Fibroblast of skin of right quadriceps (primary cell): ENCODE measurements at places on chromosomes 5 and 9.

GRCh38 chr9:130330202-130330862, 64.8 kb downstream of the HMCN2 start:
- DNase-seq = no peak

GRCh38 chr5:1831257-1831656, 30.1 kb downstream of the NDUFS6 start:
- DNase-seq = no peak

DNA sequence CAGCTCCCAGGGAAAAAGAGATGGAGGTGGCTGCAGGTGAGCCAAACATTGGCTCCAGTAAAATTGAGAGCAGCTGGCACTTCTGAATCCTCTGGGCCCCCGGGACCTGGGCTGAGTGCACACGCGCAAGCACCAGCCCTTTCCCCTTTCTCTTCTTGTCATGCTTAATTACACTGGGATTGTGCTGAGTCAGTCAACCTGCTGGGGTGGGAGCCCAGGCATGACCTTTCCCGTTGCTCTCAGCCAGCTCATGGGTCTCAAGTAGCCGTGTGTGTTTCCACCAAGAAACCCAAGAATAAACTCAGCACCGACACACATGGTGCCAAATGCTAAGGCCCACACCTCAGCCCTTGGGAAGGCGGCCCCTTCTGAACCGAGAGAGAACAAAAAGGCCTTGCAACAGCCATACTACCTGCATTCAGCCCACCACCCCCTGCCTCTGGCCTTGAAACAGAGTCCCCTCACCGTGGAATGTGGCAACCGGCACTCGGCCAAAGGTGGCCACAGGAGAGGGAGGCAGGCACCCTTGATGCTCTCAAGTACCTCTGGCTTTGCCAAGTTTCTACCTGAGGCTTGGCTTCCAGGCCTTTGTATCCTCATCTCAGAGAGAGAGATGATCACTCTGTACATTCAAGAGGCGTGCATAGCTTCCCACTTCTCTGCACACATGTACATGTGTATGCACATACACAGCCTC, 28.1 kb downstream of the SLIT3 start:
- no peak for DNase-seq

- DNase-seq = no peak
Measured at GRCh38 chr9:110049699-110050450, 158.1 kb downstream of the C9orf152 start.

DNA sequence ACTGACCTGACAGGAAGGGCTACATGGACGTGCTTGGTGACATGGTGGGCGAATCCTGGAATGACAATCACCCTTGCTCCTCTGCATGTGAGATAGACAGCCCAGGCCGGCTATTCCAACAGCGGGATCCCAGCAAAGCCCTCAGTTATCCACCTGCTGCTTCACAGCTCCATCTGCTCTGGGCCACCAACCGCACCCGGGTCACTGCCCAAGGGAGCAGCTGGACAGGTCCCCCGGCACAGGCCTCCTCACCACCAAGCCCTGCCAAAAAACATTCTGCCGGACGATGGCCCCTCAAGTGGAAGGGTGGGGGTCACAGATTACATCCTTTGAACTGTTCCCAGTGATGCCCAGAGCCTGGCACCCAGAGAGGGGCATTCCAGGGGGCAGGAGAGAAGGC, 39.6 kb downstream of the STK10 start:
- no peak for DNase-seq
